Karpas-422 (cell line): ENCODE measurements at places on chromosomes 3 and 15. TPM values are rescaled to one million over a fixed set of nuclear protein-coding genes. Genes with fewer than 3 reads are reported as not detected.

CCR2 gene
- total RNA-seq: not detected in 2 replicates

DNA sequence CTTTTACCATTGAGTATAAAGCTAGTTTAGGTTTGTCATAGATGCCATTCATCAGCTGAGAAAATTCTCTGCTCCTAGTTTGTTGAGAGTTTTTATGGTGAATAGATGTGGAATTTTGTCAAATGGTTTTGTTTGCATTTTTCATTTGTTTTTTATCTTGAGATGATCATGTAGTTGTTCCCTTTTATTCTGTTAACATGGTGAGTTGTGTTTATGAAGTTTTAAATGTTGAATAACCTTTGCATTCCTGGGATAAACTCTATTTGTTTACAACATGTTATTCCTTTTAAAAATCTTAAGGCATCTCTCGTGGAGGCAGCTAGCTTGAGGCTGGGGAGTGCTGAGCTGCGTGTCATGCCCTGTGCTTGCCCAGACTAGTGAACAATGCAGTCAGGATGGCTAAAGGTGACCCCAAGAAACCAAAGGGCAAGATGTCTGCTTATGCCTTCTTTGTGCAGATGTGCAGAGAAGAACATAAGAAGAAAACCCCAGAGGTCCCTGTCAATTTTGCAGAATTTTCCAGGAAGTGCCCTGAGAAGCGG lies 48.5 kb downstream of the ANAPC13 start:
- no peak for DNase-seq

KNG1 gene
- not detected in 2 replicates for total RNA-seq

- no peak for DNase-seq
These were observed 77.9 kb upstream of the SPRED1 start for GRCh38 chr15:38174691-38175090.
